Melanocyte of skin (primary cell): ENCODE measurements at places on chromosomes 12 and 14. TPM values are rescaled to one million over a fixed set of nuclear protein-coding genes. Genes with fewer than 3 reads are reported as not detected.

The STYK1 gene
- 0.33 TPM in 1 of 2 replicates, not detected in the other for total RNA-seq

The CDCA3 gene
- 16.9 and 18.2 TPM in 2 replicates for total RNA-seq

The C12orf54 gene
- total RNA-seq = not detected in 2 replicates

The CSRP2 gene
- total RNA-seq = 11.7 and 30.0 TPM in 2 replicates

The PIWIL1 gene
- 0.34 and 0.36 TPM in 2 replicates for total RNA-seq

The SLC25A21 gene
- total RNA-seq = 0.15 and 0.33 TPM in 2 replicates

The LYSET gene
- total RNA-seq = 25.1 and 32.3 TPM in 2 replicates

The RNASE7 gene
- not detected in 2 replicates for total RNA-seq

The TAS2R13 gene
- total RNA-seq = 1.7 and 3.6 TPM in 2 replicates

The TMTC2 gene
- 60.9 and 67.9 TPM in 2 replicates for total RNA-seq

The STON2 gene
- 2.1 and 3.3 TPM in 2 replicates for total RNA-seq

The PTHLH gene
- 0.31 and 0.33 TPM in 2 replicates for total RNA-seq

The DAO gene
- not detected in 2 replicates for total RNA-seq

The OAS1 gene
- 121 and 375 TPM in 2 replicates for total RNA-seq

The PITPNM2 gene
- total RNA-seq = 2.9 and 5.3 TPM in 2 replicates

The SLC25A47 gene
- not detected in 2 replicates for total RNA-seq

The COCH gene
- 0.31 and 0.33 TPM in 2 replicates for total RNA-seq

The CEP128 gene
- total RNA-seq = 7.2 and 9.1 TPM in 2 replicates

The HCAR1 gene
- under 0.01 and 0.73 TPM in 2 replicates for total RNA-seq
